ENCODE measurements at places on chromosomes 6 and 20. TPM values are rescaled to one million over a fixed set of nuclear protein-coding genes. Genes with fewer than 3 reads are reported as not detected.

Gene TRIM38
- 24.5 TPM for total RNA-seq

Gene DAAM2
- not detected for total RNA-seq

Gene CLVS2
- total RNA-seq: not detected

Gene SLC32A1
- not detected for total RNA-seq

Gene KIF25
- total RNA-seq: not detected

Gene BTNL2
- not detected for total RNA-seq

Gene IL17A
- total RNA-seq: not detected

Gene SPATS1
- total RNA-seq: not detected

Gene SNX3
- 75.1 TPM for total RNA-seq

Gene CLPSL1
- not detected for total RNA-seq

Gene IL20RA
- total RNA-seq: not detected

Gene TMEM217
- total RNA-seq: 6.1 TPM

Gene KCNQ5
- 13.7 TPM for total RNA-seq

Gene TRDN
- not detected for total RNA-seq

Gene PRDM13
- 0.05 TPM for total RNA-seq

Gene CST2
- total RNA-seq: not detected

Gene NKX2-4
- total RNA-seq: not detected

Gene TRERF1
- 37.3 TPM for total RNA-seq

Gene LY86
- 1.2 TPM for total RNA-seq

Gene NOTCH4
- total RNA-seq: 0.37 TPM

Gene NMBR
- total RNA-seq: not detected

Gene SLC22A16
- total RNA-seq: not detected

Gene SNX21
- total RNA-seq: 0.47 TPM

Gene PRKN
- not detected for total RNA-seq

Gene ULBP1
- 0.49 TPM for total RNA-seq

Gene TNF
- 303 TPM for total RNA-seq

Gene ACSS1
- total RNA-seq: 13.5 TPM

Gene ADGRB3
- not detected for total RNA-seq

Gene SRMS
- total RNA-seq: not detected

Gene MCCD1
- not detected for total RNA-seq

Gene CRISP2
- total RNA-seq: not detected

Gene BEND3
- total RNA-seq: 12.9 TPM

Gene FAM110A
- total RNA-seq: 13.3 TPM

Measured in activated CD4-positive, alpha-beta T cell treated with anti-CD3 and anti-CD28 coated beads, Interleukin-2, amount 10 ng/mL, durations not matched to agents 24 days and 14 days (primary cell).